ENCODE measurements at places on chromosomes 7 and 10.
A peak's percentile ranks its signal among the peaks of the same experiment; 100 is the strongest.

GRCh38 chr10:132958883-132959558 is 16.7 kb upstream of the CFAP46 start:
- DNase-seq: no peak

DNA sequence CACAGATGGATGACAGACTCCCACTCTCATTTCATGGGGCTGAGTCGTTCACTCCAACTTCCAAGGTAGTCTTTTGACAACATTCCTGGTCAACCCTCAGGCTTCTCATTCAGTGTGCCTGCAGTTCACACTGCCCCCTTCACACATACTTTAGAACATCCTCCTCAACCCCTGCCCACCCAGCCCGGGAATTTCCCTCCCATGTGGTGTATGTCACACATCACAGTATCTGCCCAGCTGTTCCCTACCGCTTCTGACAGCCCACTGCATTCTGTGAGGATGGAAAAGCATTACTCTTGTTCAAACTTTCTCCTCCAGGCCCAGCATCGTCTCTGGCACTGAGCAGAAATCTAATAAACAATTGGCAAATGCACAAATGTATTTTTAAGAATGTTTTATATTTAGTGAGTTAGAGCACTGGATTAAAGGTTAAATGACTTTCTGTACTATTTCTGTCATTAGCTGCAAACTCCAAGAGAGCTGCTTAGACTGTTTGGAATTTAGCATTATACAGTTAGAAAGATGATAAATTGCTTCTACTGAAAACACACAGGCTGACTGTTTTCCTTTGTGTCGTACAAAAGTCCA is 110.4 kb downstream of the SFMBT2 start:
- peak; percentile 48 for DNase-seq

- DNase-seq: no peak
These were observed 113.0 kb downstream of the ABLIM1 start for GRCh38 chr10:114545071-114545470.

GRCh38 chr10:123795196-123795780 is 96.3 kb downstream of the CPXM2 start:
- no peak for DNase-seq

DNA sequence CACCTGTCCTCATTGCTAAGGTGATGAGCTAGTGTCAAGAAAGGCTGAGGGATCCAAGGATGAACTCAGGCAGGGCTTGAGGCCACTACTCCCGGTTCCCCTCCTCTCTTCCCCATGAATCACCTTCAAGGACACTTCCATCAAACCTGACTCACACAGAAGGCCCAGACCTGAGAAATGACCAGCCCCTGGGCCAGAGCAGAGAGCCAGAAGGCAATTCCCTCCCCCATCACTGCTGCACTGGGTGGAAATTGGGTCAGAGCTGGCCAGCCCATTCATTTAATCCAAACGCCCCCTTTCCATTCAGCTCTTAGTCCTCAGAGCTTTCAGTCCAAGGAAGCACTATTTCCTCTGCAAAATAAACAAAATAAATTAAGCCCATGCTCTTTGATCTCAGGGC is 182.0 kb downstream of the KCNMA1 start:
- no peak for DNase-seq

- DNase-seq: no peak
These were observed 612 bp downstream of the KCP start for GRCh38 chr7:128909625-128910568.

- no peak for DNase-seq
These were observed 5.7 kb downstream of the ARPC1B start for GRCh38 chr7:99380032-99380822.

- DNase-seq: no peak
These were observed at the start of gene FAM131B for GRCh38 chr7:143362131-143363015. Gene FAM131B, minus strand, starts transcription at chr7:143362713. Its CDS starts 110 bp downstream, at chr7:143362603.

- DNase-seq: no peak
These were observed 242.8 kb downstream of the GPR158 start for GRCh38 chr10:25417611-25418010.

GRCh38 chr10:109277456-109277855 is 645.9 kb downstream of the XPNPEP1 start:
- DNase-seq: no peak

DNA sequence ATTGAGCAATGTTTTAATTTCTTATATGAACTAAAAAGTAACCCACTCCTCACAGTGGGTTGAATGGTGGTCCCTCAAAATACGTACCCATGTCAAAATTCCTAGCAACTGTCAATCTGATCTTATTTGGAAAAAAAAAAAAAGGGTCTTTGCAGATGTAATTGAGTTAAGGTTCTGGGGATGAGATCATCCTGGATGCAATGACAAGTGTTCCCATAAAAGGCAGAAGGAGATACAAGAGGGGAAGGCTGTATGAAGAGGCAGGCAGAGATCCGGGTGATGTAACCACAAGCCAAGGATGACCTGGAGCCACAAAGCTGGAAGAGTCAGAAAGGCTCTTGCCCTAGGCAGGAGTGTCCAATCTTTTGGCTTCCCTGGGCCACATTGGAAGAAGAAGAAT is 516.3 kb upstream of the MKI67 start:
- no peak for DNase-seq

GRCh38 chr10:47024046-47024322 is 112.8 kb downstream of the PTPN20 start:
- DNase-seq: no peak

- no peak for DNase-seq
These were observed 270.4 kb downstream of the ZMYND11 start for GRCh38 chr10:405648-406047.

GRCh38 chr10:131803860-131804425 is 96.9 kb upstream of the PPP2R2D start:
- no peak for DNase-seq

GRCh38 chr10:108060246-108060645 is 895.7 kb upstream of the SORCS1 start:
- DNase-seq: peak; percentile 26

DNA sequence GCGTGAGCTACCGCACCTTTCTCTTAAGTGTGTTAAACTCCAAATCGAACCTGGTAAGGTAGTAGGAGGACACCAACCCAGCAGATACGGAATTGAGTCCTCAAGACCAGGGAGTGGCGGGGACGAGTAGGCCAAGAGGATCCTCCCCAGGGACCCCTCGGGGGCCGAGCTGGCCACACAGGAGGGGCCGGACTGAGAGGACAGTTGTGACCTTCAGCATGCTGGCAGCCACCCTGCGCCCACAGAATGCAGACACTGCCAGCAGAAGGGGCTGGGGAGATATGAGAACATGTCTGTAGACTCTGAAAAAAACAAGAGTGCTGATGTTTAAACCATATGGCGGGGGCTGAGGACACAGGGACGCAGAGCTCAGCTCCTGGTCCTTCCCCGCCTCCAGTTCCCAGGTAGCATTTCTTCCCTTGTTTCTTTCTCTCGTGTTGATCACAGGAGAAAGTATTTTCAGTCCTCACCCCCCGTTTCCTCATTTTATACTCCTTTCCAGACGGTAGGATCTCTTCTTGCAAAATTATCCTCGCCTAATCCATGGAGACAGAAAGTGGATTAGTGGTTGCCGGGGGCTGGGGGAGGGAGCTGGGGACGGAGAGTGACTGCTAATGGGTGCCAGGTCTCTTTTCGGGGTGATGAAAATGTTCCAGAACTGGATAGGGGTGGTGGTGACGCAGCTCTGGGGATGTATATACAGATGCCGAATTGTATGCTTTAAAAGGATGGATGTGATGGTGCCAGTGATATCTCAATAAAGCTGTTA is 11.5 kb upstream of the UNCX start:
- no peak for DNase-seq

DNA sequence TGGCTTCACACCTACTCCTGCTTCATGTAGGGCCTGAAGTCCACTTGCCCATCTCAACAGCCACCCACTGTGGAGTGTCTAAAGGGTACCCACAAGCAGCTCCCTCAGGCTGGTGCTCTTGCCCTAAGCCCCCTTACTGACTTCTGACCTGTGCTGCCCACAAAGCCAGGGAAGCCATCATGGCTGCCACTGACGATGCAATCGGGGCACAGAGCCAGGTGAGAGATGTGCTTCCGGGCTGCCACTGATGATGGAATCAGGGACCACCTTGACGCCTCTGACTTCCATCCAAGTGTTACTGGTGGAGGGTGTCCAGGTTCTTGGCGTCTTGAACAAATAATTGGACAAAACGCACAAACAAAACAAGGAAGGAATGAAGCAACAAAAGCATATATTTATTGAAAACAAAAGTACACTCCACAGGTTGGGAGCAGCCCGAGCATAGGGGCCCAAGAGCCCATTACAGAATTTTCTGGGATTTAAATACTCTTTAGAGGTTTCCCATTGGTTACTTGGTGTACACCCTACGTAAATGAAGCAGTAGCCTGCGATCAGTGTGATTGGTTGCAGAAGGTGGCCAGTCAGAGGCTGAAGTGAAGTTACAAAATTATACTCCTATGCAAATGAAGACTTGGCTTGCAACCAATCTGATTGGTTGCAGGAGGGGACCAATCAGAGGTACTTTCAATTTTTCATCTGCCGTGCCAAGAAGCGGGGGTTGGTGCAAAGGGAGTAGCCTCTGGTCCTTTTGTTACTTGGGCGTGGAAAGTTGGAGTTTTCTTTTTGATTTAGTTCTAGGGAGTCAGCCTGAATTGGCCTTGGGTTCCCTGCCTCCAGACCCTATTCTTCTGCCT is 4.5 kb downstream of the CPA2 start:
- DNase-seq: no peak

GRCh38 chr7:35768346-35768745 is 32.5 kb upstream of the SEPTIN7 start:
- no peak for DNase-seq

DNA sequence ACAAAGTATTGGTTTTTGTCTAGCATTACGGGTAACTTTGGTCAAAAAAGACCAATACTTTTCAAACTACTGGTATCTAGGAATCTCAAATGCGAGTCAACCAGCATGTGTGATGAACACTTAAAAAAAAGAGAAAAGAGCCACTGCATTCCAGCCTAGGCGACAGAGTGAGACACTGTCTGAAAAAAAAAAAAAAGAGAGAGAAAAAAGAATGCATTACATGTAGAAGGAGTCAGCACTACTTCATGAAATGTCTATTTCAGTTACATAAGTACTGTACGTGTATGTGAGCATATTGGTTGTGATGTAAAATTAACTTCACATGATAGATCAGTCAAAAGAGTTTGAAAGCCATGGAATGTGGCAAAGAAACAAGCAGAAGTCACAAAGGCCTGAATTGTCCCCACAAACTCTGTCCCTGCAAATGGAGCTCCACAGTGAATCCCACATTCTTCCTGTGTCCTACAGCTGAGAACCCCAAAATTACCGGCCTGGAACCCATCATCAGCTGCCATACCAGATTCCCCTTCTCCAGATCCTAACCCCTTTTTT is 1.6 kb downstream of the DENND11 start:
- DNase-seq: no peak

DNA sequence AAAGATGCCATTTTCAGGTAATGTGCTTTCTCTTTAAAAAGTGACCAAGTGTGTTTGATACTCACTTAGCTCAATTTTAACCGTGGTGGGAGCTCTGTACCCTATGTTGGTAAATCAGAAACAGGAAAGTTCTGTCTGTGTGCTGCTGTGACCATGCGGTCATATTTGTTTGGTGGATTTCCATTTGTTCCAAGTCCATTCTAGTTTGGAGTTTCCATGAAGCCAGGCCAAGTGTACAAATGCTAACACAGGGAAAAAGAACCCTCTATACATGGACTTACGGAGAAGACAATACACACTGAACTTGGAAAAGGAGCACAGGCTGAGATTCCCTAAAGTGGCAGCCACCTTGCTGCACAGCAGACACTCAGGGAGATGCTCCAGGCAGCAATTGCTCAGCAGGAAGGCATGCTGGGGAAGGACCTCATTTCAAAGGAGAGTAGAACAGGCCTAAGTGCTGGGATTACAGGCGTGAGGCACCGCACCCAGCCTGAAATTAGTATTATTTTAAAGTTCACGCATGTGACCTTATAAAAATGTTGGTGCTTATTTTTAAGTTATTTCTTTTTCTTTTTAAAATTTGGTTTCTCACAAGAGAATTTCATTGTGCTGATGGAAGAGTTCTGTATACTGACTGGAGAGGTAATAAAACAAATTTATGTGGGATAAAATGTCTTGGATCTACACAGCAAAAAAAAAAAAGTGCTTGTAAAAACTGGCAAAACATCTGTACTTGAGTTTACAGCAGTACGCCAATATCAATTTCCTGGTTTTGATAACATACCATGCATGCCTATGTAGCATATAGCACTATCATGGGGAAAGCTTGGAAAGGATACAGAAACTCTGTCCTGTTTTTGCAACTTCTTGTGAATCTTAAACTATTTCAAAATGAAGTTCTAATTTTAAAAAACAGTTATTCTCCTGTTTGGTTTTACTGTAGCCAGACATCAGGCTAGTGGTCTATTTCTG is 436.2 kb downstream of the KCNMA1 start:
- DNase-seq: no peak

GRCh38 chr10:69065406-69066361 is 22.2 kb upstream of the SRGN start:
- peak; percentile 80 for DNase-seq

DNA sequence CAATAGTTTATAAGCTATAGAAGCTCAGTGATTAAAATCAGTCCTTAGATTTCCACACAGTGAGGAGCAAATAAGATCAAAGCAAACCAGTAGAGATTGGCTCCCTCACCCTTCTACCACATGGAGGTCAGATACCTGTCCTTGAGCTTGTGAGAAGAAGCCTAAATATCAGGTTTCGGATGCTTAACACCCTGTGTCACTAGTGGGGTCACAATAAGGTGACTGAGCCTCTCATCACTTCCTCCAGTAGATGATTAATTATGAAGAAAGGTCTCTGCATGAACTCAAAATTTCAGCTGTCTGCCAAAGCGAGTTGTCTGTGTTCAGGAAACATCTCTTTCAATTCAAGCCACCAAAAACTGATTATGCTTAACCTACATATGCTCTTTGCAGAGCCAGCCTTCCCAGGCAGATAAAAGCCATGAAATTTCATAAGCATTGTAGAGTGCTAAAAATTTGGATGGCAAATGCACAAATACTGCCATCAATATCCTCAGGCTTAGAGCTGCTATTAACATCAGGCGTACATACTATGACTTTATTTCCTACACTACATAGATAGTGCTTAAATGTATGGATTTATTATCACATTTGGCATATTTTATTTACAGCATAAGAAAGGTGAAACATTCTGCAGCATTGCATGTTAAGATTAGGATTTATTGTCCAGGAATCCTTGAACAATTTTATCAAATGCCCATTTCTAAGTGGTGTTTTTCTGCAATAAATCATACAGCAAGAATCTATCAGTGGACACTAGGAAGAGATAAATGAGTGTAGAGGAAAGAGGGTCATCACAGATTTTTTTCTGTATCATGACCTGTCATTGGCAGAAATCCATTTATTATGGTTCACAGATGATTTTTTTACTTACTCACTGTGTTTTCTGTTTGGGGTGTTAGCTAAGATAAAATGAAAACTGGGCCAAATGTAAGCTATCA is 285.1 kb upstream of the SP8 start:
- DNase-seq: no peak

GRCh38 chr10:60943316-60944057 is 498 bp downstream of the RHOBTB1 start:
- no peak for DNase-seq

Data from skeletal muscle cell (primary cell).